ENCODE measurements at places on chromosomes 12 and 14.

DNA sequence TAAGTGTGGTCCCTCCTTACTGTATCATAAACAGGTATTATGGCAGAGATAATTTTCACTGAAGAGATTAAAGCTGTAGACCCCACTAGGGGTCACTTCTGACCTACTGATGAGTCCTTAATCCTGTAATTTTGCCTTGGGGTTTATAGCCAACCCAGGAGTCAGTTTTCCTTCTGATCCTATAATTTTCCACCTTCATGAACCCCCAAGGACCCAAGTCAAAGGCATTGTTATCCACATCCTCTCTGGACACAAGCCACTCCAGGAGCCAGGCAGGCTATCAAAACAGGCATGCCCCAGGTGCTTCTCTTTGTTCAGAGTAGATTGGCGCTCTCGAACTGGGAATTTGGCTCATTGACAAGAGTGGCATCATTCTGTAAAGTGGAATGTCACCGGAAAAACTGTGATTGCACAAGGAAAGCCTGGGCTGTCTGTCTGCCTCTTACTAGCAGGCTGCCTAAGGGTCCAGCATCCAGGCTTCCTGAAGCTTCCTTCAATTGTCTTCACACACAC lies 1523.2 kb upstream of the FLRT2 start:
- no peak for DNase-seq

DNA sequence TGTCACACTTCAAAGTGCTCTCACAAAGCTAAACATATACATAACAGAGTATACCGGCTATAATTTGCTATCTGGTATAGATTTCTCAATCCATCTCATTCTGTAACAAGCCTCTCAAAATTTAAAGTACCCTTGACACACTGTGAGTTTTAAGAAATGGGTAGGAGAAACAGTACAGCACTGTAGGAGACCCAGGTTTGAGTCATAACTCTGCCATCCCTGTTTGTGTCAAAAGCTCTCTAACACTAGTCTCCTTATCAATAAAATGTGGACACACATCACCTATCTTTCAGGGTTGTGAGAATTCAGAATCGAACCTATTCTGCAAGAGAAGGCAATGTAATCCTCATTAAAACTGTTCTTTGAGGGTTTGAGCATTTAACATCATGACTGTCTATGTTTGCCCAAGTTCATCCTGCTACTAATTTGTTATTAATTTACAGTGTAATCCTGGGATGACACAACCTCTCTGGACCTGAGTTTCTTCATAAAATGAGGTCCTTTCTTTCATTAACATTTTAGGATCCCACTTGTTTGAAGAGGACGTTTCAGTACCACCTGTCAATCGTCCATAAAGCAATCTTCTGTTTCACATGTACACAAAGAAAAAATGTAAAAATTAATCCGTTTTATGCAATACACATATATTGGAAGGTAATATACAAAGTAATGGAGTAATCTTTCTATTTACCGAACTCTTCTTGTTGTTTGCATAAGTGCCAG lies 12.1 kb downstream of the SPTSSA start:
- no peak for DNase-seq

- no peak for DNase-seq
Observed at GRCh38 chr12:114140576-114140975, 174.5 kb upstream of the RBM19 start.

DNA sequence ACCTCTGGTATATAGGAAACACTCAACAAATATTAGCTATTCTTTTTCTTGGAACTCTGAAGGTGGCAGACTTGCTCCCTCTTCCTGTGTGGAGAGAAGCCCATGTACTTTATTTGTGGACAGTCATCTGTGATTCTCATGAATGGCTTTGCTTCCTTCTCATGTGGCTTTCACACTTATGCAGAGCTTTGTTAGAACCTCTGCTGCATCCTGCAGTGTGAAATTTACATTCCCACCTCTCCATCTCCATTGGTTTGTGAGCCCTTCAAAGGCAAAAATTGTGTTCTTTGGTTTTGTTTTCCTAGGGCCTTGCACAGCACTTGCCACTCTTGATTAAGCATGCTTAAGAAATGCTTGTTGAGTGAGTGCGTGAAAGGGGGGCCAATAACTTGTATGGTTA lies 51.9 kb downstream of the BICD1 start:
- DNase-seq = no peak

GRCh38 chr12:69885658-69886057 lies 60.6 kb downstream of the MYRFL start:
- DNase-seq = no peak

DNA sequence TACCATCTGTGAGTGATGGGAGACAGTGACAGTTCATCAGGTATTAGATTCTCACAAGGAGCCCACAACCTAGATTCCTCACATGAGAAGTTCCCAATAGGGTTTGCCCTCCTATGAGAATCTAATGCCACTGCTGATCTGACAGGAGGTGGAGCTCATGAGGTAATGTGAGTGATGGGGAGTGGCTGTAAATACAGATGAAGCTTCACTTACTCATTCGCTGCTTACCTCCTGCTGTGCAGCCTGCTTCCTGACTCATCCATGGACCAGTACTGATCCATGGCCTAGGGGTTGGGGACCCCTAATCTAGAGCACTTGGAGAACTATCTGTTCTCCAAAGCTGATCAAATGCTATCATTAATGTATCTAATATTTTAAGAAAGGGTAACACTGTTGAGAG lies 17.7 kb downstream of the CLEC2D start:
- peak; percentile 43 for DNase-seq
